Stimulated activated CD8-positive, alpha-beta memory T cell treated with anti-CD3 and anti-CD28 coated beads, Interleukin-2, amount 100 ng/mL, for 1 hour (primary cell): ENCODE measurements at places on chromosomes 6 and 20.

- DNase-seq, result no peak
These were observed 146.2 kb upstream of the ECI2 start for GRCh38 chr6:4281341-4282293.

GRCh38 chr20:47872341-47872740 lies 87.1 kb upstream of the SULF2 start:
- DNase-seq, result no peak

- DNase-seq, result no peak
These were observed 704.4 kb upstream of the SLC35B3 start for GRCh38 chr6:9139746-9140145.

- no peak for DNase-seq
These were observed 195.5 kb downstream of the JARID2 start for GRCh38 chr6:15441215-15441868.

- DNase-seq, result no peak
These were observed 22.6 kb upstream of the PREX1 start for GRCh38 chr20:48850257-48850976.

DNA sequence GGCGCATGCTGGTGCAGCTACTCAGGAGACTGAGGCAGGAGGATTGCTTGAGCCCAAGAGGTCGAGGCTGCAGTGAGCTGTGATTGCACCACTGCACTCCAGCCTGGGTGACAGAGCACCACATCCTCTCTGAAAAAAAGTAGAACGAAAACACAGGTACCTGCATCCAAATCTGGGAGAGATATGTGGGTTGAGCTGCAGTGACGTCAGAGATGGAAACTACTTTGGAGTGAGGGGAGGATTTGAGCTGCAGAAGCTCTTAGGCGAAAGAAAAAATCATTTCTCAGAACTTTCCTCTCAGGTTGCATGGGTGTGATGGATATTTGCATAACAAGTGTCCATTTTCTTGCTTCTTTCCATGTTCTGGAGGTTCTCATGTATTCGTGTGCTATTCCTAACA lies 4.0 kb upstream of the TULP1 start:
- DNase-seq, result no peak

GRCh38 chr20:43691928-43692524 lies 25.1 kb downstream of the MYBL2 start:
- DNase-seq, result no peak

GRCh38 chr6:135655055-135655454 lies 157.5 kb upstream of the AHI1 start:
- DNase-seq, result no peak

- DNase-seq, result no peak
These were observed 31.4 kb downstream of the HAO1 start for GRCh38 chr20:7908905-7909304.

DNA sequence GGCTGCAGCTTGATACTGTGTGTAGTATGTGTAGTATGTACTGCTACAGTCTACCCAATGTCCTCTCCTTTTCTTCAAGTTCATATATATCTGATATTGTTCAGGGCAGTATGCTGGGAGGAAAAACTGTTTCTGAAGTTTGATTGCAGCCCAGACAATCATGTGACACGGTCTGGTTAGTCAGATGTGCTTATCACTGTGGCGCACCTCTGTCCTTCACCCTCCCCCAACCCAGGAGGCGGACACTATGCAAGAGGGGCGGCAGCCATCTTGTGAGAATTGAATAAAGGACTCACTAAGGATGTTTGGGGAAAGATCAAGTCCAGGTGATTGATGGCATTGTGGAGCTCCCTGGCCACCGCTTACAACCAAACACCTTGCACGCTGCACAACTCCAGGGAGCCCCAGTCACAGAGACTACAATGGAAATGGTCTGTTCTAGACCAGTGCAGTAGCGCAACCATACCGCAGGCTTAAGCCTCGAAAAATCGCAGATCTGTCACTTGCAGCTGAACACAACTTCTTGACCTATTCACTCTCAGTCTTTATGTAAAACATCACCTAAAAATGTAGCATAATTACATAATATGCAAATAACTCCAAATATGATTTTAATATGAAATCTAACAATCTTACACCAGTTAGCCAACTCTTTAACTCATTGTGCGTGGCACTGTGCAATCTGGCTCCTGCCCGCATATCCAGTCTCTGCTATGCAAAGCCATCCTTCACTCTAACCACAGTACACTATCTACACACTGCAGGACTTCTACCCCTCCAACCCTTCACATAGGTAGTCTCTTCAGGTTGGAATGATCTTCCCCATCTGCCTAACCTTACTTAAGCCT lies 79.3 kb downstream of the VGLL2 start:
- DNase-seq, result no peak

DNA sequence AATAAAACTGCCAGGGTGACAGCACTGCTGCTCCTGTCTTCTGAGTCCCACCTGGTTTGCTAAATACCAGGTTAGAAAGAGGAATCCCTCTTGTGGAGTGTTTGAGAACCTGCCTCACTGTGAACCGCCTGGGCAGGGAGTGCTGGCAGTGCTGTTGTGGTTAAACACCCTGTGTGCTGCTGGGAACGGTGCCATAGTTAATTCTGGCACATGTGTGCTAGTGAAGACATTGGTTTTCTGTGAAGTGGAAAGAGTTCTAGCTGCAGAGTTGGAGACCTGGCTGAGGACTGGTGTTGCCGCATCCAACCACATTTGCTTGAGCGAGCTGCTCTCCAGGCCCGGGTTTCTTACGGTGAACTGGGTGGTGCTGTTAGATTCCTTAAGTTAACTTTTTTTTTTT lies 72.7 kb downstream of the IGF2R start:
- DNase-seq, result no peak

DNA sequence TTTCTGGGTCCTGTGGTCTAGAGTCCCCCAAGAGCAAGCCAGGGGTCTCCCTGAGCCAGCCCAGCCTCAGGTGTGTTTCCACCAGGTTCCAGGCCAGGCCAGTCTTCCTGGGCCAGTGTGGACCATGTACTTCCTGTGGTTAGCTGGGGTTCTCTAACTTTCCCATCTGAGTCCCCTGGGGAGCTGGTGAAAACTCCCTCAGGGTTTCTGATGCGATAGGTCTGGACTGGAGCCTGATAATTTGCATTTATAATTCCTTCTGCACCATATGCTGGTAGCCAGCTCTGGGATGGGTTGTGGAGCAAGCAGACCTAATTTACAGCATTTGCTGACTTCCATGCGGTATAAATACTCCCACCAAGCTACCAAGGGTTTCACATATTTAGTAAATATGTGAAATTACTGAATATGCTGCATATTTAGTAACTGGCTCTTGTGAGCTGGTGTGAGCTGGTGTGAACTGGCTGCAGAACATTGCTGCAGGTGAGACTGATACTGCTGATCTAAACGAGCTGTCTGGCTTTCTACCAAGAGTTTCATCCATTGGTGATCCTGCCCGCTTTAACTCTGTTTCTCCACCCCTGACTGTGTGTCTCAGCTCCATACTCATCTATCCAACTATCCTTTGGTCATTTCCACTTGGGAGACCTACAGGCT lies 62.6 kb downstream of the RIN2 start:
- no peak for DNase-seq

DNA sequence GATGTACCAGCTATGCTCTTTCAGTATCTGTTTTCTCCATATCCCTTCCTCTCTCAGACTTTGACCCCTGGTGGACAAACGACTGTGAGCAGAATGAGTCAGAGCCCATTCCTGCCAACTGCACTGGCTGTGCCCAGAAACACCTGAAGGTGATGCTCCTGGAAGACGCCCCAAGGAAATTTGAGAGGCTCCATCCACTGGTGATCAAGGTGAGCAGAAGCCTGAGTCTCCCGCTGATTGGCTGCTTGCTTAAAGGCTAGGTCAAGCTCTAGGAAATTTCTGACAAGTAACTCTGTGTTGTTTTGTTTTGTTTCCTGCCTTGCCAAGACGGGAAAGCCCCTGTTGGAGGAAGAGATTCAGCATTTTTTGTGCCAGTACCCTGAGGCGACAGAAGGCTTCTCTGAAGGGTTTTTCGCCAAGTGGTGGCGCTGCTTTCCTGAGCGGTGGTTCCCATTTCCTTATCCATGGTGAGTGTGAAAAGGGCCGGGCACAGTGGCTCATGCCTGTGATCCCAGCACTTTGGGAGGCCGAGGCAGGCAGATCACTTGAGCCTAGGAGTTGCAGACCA lies 28.6 kb downstream of the C6orf89 start:
- DNase-seq, result no peak

- DNase-seq, result no peak
These were observed 92.2 kb downstream of the CTNNBL1 start for GRCh38 chr20:37786043-37786442.

DNA sequence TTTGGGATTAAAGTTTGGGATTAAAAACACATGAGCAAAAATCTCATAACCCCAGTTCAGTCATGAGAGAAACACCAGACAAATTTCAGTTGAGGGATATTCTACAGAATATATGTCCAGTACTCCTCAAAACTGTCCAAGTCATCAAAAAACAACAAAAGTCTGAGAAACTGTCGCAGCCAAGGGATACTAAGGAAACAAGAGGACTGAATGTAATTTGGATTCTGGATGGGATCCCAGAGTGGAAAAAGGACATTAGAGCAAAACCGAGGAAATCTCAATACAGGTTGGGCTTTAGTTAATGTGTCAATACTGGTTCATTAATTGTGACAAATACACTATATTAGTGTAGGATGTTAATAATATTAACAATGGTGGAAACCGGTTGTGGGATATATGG lies 219.3 kb downstream of the BCKDHB start:
- no peak for DNase-seq

DNA sequence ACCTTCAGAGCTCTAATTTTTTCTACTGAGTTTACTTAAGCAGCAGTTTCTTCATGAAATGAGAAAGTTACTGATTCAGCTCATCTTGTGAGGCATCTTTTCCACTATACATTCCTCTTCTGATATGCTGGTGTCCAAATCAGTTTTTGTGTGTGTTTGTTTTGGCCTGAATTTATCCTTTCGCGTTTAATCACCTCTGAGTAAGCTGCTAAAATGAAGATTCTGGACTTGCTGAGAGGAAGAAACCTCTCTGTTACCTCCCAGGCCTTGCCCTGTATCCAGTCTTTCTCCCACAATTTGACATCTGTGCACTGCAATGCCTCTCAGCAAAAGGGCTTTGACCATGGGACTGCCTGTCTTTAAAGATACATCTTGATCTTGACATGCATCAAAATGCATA lies 536.2 kb upstream of the NRSN1 start:
- DNase-seq, result no peak

DNA sequence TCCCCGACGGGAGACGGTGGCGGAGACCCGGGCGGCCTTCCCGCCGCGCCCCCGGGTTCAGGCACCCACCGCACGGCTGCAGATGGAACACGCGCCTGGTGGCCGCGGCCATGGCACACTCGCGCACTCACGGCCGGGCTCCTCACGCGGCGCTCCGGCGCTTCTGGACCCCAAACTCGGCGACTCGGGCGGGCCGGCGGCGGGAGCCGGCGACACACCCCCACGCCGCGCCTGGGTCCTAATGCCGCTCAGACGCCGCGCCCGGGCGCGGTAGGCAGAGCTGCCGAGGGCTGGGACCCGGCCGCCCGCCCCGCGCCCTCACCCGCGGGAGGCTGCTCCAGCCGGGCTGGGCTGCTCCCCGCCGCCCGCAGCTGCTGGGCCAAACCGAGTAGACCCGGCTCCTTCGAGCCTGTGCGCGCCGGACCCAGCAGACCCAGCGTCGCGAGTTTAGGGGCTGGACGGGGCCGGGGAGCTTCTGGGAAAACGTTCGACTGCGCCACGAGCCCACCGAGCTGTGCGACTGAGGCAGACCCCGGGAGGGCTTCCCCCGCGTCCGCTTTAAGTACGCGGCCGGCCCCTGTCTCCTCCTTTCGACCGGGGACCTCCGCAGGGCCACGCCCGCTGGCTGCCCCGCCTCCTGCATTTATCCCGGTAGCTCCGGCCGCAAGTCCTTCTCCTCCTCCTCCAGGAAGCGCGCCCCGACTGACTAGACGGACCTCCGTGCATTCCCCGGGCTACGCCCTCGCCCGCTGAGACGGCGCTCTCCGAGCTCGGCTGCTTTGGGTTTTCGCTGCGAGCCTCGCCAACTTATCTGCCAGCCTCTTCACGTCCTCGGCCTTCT lies at the start of gene SLC4A11:
TSS of gene SLC4A11 (minus strand) at position 165 of the 841 bp plus-strand sequence. CDS start at position 112, 53 bp downstream.
- DNase-seq, result no peak

- no peak for DNase-seq
These were observed 31.9 kb upstream of the TAB2 start for GRCh38 chr6:149285626-149286025.

DNA sequence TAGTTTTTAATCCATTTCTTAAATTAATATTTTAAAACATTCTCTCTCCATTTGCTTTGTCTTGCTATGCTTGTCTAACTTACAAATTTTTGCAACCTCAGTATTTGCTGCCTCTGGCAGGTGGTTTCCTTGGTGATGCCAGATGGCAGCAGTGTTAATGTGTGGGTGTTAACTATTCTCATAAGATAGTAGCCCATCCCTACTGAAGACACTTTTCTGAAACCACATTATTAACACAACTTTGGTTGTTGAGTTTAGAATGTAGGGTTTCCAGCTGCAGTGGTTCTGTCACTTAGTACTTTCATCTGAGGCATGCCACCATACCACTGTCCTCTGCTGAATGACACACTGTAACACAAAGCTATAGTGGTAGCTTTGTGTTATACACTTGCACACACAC lies 75.1 kb downstream of the MYO6 start:
- no peak for DNase-seq

GRCh38 chr6:157885876-157886275 lies 62.8 kb downstream of the SNX9 start:
- DNase-seq, result no peak

DNA sequence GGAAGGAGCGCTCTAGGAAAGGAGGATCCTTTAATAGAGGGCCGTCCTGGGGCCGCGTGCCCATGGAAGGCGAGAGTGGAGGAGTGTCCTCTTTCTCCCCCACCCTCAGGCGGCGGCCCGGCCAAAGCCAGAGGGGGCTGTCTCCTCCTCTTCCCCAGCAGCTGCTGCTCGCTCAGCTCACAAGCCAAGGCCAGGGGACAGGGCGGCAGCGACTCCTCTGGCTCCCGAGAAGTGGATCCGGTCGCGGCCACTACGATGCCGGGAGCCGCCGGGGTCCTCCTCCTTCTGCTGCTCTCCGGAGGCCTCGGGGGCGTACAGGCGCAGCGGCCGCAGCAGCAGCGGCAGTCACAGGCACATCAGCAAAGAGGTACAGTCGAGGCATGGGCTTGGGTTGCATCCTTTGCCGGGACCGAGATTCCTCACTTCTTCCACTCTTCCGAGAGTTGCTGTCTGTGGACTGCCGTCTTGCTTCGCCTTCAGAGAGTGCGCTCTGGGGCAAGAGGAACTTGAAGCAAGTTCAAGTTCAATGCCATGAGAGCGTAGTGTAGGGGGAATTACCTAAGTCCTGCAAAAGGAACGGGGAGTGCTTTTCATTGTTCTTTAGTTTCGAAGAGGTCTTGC lies at the start of gene LAMA2:
TSS of gene LAMA2 (plus strand) at position 148 of the 621 bp plus-strand sequence. CDS start at position 256, 108 bp downstream.
- no peak for DNase-seq

GRCh38 chr6:106658469-106658868 lies 29.1 kb downstream of the QRSL1 start:
- no peak for DNase-seq

DNA sequence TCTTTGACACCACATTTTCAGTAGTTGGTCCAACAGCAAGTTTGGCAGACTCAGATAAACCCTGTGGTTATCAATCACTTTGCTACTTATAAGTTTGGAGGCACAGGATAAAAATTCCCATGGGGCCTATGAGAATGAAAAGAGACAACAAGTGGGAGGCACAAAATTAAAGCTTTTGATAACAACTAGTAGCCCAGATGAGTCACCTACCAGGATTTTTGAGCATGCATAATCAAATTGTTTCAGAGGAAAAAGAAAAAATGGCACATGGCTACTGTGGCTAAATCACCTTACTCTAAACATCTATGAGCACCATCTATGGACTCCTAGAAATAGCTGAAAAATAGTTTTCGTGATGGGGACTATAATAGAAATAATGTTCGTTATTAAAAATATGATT lies 40.8 kb upstream of the BMP5 start:
- no peak for DNase-seq

GRCh38 chr6:52544602-52545405 lies 32.1 kb downstream of the TRAM2 start:
- DNase-seq, result no peak
